ENCODE measurements at places on chromosomes 11 and 22.

DNA sequence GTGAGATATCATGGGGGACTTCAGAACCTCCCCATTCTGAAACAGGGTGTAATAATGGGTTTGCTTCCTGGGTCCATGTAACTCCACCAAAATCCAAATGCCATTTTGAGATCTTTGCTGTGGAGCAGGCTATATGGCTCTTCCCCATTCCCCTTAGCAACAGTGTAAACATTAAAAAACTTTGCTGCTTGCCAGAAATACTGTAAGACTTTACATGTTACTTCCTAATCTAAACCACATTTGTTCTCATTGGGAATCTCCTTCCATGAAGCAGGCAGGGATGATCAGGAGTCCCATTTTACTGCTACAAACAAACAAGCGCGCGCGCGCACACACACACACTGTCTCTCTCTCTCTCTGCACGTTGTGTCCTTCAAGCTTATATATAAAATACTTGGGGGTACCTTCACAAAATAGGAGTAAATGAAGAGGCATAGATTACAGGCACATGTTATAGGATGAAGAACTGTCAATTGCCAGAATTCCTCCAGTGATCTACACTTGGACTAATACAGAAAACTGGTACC lies 86.5 kb downstream of the ANO3 start:
- no peak for DNase-seq

GRCh38 chr22:38510416-38510970 lies 4.4 kb upstream of the DDX17 start:
- no peak for DNase-seq

DNA sequence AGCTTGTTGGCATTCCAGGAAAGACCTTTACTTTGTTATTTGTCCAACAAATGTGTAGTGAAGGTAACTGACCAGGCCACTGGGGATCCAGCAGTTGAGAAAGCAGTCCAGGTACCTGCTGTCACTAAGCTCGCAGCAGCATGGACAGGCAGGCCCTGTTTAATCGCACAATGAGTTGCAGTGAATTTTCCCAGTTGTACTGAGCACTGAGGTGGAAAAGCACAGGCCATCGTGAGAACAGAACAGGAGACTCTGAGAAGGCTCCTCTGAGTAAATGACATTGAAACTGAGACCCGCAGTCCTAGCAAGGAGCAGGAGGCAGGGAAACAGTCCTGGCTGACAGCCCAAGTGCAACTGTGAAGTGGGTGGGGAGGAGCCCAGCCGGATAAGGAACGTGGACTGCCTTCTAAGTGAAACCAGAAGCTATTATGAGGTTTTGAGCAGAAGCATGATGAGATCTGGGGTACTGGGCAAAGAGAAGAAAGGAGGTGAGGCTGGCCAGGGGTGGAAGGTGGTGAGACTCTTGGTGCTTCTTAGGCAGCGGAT lies 39.8 kb upstream of the CDON start:
- DNase-seq: peak; percentile 88

DNA sequence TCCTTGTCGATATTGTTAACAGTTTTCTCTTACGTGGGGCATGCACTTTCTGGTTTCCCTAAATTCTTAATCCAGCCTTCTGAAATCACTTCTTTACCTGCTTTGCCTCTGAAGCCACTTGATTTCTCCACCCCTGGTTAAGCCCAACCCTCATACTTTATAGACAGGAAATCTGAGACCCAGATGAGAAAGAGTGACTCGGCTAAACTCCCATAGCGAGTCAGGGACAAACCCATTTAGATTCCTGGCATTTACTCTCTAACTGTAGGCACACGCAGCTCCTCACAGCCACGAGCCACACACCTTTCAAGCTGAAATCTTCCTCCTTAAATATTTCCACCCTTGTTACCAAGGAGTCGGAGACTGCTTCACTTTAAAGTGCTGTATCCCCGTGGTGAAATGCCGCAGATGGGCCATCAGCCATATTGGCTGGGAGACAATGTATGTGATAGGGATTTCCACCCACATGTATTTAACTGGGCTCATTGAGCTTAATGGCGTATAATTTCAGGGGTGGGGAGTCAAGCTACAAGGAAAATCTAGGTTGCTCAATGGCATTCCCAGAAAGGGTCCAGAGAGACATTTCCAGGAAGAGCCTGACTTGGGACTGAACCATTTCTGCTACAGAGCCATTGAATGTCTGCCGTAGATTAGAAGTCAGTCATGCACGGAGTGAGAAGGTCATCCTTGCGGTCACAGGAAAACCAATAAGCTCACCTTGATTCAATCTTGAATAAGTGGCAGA lies 49.9 kb upstream of the GRK3 start:
- DNase-seq: no peak

- DNase-seq: no peak
These were observed 1.9 kb upstream of the CARD16 start for GRCh38 chr11:105046898-105047579.
